ENCODE measurements at places on chromosomes 3 and 15. TPM values are rescaled to one million over a fixed set of nuclear protein-coding genes. Genes with fewer than 3 reads are reported as not detected.

DNA sequence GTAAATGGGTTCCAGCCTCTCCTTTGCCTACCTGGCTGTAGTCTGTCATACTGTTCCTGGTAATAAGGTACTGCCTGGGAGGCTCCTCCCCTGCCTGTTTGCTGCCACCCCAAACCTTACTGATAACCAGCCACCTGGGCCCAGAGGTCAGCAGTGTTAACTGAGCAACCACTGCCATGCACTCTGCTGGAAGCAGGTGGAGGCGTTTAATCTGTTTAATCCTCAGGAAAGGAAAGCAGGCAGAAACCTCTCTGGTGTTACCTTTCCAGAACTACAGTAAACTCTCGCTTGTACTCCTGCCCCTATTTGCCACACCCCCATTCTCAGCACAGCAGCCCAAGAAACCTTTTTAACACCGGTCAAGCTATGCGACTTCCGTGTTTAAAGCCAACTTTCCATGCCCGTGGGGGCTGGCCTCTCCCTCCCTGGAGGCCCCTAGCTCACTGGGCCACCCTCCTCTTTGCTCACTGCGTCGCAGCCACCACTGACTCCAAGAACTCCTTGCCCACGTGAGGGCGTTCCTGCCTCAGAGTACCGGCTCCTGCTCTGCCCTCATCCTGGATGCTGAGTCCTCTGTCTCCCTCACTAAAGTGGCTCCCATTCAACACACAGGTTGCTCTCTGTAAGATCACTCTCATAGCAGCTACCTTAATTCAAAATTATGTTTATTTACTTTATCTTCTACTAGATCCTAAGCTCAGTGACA is 8.3 kb downstream of the BDH1 start:
- DNase-seq: no peak
- H3K27ac ChIP-seq: no peak overlapping the region
- H3K4me1 ChIP-seq: no peaks in the 10 kb centered on the region
- no peaks in the 10 kb centered on the region for H3K36me3 ChIP-seq

CYP19A1 gene
- total RNA-seq: 7.1 TPM

CLDN11 gene
- 9.9 TPM for total RNA-seq

COL8A1 gene
- total RNA-seq: 74.1 TPM

DNA sequence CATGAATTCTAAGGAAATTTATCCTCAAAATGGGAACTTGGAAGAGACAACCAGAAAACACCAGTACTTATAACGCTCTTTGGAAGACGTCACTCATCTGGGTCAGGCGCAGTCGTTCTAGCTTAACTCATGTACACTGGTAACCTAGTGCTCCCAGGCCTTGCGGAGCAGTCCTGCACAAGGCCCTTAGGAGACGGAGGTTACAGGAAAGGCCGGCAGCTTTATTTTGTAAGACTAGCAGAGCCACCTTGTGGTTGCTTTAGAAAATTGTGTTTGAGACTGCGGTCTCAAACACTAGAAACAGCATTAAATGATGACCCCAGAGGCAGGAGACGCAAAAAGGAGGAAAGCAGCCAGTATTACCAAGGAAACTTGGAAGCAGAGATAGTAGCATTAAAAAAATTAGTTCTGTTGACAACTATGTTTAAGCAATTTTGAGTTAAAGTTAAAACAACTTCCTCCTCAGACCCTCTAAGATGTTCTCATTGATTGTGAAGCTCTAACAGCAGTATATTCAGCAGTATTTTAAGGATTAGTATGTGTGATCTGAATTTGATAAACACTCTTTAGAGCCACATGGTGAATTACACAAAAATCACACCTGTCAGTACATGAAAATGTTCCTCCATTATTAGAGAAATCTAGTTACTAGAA is 141.9 kb upstream of the C2CD4B start:
- H3K36me3 ChIP-seq: no peaks in the 10 kb centered on the region
- H3K4me3 ChIP-seq: no peak overlapping the region
- no peak overlapping the region for H3K27ac ChIP-seq
- no peak for DNase-seq
- peaks cover 3% of the 10 kb centered on the region for H3K4me1 ChIP-seq
- H3K27me3 ChIP-seq: no peaks in the 10 kb centered on the region

ANKRD34C gene
- total RNA-seq: not detected

FAM81A gene
- 2.2 TPM for total RNA-seq

DNA sequence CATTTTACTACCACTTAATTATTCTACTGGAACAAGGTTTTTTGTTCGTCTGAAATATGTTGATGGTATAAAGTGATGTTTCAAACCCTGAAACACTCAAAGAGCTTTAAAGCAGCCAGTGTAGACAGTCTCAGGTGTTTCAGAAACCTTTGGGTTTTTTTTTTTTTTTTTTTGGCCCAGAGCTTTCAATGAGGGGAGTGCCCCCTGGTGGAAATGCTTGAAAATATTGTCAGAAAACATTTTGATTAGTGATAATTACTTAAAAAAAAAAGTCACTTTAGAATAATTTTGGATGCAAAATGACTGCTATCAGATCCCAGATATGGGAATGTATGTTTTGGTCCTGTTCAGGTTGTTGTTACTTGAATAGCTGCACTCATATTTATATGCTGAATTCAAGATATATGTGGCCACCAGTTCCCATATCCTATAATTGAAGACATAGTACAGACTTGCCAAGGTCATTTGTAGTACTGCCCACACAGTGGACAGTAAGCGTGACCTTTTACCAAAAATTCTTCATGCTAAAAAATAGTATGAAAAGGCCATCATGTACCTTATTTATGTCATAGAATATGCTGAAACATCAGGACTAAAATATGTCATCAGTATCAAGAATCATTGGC is 35.9 kb downstream of the SATB1 start:
- peaks cover 4% of the 10 kb centered on the region for H3K36me3 ChIP-seq
- no peak for DNase-seq
- no peak overlapping the region for H3K4me3 ChIP-seq

DNA sequence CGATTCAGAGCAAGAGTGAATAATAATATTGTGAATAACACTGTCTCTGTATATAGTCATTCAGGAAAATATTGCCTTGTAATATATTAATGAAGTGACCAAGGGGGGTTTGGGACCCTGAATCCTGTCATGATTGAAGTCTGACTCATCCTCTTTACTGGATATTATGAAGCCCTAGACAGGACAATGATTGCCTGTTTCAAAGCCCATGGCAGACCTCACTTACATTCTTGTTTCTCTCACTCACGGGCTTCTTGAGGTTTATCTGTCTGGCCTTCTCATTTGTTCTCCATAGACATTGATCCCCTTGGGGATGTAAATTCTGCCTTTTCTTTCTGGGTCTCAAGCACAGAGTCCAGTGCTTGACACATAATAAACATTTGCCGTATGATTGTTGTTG is 449.3 kb upstream of the THRB start:
- DNase-seq: no peak
- H3K27me3 ChIP-seq: no peaks in the 10 kb centered on the region
- H3K27ac ChIP-seq: no peak overlapping the region

- H3K36me3 ChIP-seq: no peaks in the 10 kb centered on the region
- no peak overlapping the region for H3K4me3 ChIP-seq
- no peak overlapping the region for H3K27ac ChIP-seq
These were observed 16.0 kb upstream of the PTX3 start for GRCh38 chr3:157420606-157421130.

- no peak overlapping the region for H3K27ac ChIP-seq
- H3K27me3 ChIP-seq: no peaks in the 10 kb centered on the region
- H3K4me1 ChIP-seq: no peaks in the 10 kb centered on the region
- no peak overlapping the region for H3K4me3 ChIP-seq
- no peaks in the 10 kb centered on the region for H3K36me3 ChIP-seq
These were observed 148.3 kb upstream of the NPHP3 start for GRCh38 chr3:132870541-132870940.

DNA sequence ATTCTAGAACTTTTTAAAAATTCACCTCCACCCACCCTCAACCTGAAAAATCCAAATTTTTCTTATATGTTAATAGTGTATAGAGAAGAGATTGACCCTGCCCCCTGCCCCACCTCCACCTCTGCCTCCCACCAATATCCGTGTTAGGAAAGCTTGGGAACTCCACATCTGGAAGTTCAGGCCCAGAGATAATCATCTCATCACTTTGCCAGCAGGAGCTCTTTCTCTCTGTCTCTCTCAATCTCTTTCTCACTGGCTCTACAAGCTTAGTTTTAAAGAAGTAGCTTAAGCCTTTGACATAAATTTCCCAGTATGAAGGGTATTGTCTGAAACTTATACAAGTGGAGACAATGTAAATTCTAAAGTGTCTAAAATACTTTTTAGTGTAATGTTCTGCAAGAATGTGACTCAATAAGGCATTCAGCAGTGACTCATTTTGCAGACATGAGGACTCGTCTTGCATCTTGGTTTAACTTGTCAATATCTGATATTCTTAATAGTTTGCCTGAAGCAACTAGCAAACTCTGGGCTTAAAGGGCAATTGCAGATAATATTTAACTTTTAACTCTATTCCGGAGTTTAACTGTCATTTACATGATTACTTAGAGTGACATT is 299.8 kb upstream of the EPHA3 start:
- no peak for DNase-seq
- no peaks in the 10 kb centered on the region for H3K27me3 ChIP-seq
- H3K27ac ChIP-seq: no peak overlapping the region
- H3K4me3 ChIP-seq: no peak overlapping the region

- H3K27ac ChIP-seq: no peak overlapping the region
- H3K36me3 ChIP-seq: no peaks in the 10 kb centered on the region
These were observed 511.3 kb downstream of the FGF12 start for GRCh38 chr3:192216067-192216466.

GRCh38 chr3:196632046-196632751 is 7.3 kb upstream of the NRROS start:
- H3K4me1 ChIP-seq: no peaks in the 10 kb centered on the region
- H3K4me3 ChIP-seq: peak overlapping the region; percentile 48
- peak overlapping the region; percentile 89 for H3K27ac ChIP-seq
- DNase-seq: peak; percentile 89
- no peaks in the 10 kb centered on the region for H3K36me3 ChIP-seq
- H3K27me3 ChIP-seq: no peaks in the 10 kb centered on the region

- H3K27me3 ChIP-seq: no peaks in the 10 kb centered on the region
- H3K27ac ChIP-seq: no peak overlapping the region
- no peaks in the 10 kb centered on the region for H3K36me3 ChIP-seq
- no peak overlapping the region for H3K4me3 ChIP-seq
These were observed 201.4 kb upstream of the STT3B start for GRCh38 chr3:31331278-31331677.

DNA sequence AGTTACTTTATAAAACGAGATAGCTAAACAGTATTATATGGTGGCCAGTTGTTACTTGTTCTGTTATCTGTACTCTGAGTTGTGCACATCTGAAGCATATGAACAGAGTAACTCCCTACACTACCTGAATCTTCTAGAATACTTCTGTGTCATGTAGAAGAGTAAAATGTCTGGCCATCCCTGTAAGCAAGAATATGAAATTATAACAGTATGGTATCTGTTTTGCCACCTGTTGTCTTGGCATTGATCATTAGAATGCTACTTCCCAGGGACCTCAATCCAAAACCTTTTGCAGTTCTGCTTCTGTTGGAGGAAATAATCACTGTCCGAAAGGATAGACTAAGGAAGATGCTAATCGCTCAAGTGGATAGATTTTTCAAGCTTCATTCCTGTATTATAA is 1.9 kb downstream of the TEX9 start:
- no peaks in the 10 kb centered on the region for H3K4me1 ChIP-seq
- H3K36me3 ChIP-seq: no peaks in the 10 kb centered on the region
- H3K27me3 ChIP-seq: no peaks in the 10 kb centered on the region
- H3K4me3 ChIP-seq: no peak overlapping the region

DNA sequence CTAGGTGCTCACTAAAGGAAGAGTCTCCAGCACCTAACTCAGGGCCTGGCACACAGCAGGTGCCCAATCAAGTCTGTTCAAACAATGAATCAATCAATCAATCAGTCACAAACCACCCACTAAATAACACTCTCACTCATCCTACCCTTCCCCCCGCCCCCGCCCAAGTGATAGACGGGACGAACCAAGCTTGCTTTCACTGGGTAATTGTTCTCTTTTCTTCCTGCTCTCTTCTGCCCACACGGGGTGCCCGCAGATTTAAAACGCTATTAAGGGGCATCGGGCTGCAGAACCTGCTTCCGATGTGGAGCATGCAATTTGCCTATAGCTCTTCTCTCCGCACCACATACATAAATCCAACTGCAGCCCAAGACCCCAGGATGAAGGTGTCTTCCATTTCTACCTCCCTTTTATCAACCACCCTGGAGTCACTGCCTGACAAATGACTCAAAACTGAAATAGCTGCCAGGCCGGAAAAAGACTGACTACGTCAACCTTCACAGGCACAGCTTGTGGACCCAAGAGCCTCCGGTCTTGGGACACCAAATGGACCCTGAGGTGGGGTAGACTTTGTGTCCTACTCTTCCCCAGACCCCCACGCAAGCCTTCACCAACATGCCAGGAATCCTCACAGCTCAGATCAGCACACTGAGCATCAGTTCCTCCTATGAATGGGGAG is 1.7 kb downstream of the KLHL25 start:
- no peaks in the 10 kb centered on the region for H3K36me3 ChIP-seq
- peaks cover 30% of the 10 kb centered on the region for H3K4me1 ChIP-seq
- no peaks in the 10 kb centered on the region for H3K27me3 ChIP-seq
- DNase-seq: no peak
- H3K4me3 ChIP-seq: peak overlapping the region; percentile 92
- no peak overlapping the region for H3K27ac ChIP-seq
